ENCODE measurements at places on chromosomes 5 and 9.

GRCh38 chr5:140821375-140822280 lies at the start of gene PCDHA5:
TSS of gene PCDHA5 (plus strand) at chr5:140821613.
- DNase-seq = no peak

- DNase-seq = no peak
These were observed 33.5 kb downstream of the RGS3 start for GRCh38 chr9:113497051-113497450.

- no peak for DNase-seq
These were observed 231.8 kb downstream of the DRD1 start for GRCh38 chr5:175211956-175212756.

DNA sequence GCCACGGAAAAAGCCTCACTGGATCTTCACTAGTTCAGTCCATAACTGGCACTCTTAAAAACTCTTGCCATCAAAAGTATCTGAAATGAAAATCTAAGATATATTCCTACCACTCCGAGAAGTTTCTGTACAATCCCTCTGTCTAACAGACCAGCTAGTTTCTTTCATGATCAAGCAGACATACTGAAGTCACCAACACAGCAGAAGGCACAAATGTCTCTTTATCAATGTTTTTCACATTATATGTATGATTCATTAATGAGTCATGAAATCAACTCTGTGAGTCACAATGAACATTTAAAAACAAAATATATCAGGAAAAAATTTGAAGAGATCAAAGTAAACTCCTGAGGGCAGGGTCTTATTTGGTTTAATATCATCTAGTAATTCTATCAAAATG lies 50.8 kb downstream of the F2R start:
- no peak for DNase-seq

- DNase-seq = no peak
These were observed 93.8 kb upstream of the FANCC start for GRCh38 chr9:95411054-95411892.

- DNase-seq = peak; percentile 96
These were observed 19.8 kb downstream of the COL27A1 start for GRCh38 chr9:114174876-114175771.

DNA sequence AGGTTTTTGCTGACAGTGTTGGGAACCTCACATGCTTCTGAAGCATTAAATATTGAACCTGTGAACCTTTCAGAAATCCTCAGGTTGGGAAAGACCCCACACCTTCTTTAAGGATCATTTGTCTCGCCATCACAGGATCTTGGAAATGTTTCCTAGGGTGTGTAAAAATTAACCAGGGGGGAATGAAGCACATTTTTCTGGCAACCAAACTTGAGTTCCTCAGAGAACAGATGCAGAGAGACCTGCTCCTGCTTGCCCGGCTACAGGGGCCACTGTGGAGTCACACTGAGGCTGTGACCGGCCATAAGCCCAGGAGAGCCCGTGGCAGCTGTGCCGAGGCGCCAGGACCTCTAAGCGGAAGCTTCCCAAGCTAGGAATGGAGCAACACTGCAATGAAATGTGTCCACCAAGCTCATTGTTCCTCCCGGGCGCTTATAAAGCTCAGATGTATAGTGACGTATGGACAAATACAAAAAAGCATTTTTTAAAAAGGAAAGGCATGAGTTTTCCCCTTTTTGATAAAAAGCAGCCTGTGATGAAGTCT lies 7.7 kb downstream of the CXCL14 start:
- DNase-seq = no peak

- no peak for DNase-seq
These were observed 22.0 kb downstream of the EXOC3 start for GRCh38 chr5:464843-465590.

GRCh38 chr5:135124128-135124527 lies 90.1 kb upstream of the PITX1 start:
- DNase-seq = no peak

DNA sequence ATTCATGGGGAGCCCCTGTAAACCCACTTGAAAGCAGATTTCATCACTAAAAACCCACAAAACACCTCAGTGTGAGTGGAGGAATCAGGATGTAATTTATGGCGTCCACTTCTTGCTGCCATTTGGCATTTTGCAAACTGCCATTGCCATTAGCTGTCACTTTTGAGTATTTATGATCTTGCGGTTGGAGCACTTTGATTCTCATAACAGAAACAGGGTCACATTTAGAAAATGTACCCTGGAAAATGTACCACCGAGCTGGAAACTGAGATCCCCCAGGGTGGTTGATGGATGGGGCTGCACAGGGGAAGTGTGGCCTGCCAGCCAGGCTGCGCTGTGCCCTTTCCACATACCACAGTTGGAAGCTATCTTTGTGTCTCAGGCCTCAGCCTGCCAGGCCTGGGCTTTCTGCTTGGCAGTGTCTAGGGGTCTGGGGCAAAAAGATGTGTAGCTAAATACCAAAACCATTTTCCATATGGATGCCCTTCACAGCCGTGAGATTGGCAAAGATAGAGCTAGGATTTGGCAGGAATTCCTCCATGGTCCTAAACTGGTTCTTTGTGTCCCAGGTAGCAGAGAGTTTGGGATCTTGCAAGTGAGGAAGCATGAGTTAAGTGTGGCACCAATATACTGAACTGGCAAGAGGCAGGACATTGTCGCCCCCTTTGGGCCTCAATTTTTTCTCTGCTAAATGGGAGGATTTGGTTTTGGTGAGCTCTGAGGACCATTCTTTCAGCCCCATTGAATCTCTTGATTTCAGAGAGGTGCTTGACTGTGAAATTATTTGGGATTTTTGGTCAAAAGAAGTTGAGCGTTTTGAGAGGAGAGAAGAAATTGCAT lies 46.2 kb downstream of the GALNT10 start:
- no peak for DNase-seq

GRCh38 chr5:138961221-138961620 lies 86.1 kb upstream of the LRRTM2 start:
- DNase-seq = no peak

DNA sequence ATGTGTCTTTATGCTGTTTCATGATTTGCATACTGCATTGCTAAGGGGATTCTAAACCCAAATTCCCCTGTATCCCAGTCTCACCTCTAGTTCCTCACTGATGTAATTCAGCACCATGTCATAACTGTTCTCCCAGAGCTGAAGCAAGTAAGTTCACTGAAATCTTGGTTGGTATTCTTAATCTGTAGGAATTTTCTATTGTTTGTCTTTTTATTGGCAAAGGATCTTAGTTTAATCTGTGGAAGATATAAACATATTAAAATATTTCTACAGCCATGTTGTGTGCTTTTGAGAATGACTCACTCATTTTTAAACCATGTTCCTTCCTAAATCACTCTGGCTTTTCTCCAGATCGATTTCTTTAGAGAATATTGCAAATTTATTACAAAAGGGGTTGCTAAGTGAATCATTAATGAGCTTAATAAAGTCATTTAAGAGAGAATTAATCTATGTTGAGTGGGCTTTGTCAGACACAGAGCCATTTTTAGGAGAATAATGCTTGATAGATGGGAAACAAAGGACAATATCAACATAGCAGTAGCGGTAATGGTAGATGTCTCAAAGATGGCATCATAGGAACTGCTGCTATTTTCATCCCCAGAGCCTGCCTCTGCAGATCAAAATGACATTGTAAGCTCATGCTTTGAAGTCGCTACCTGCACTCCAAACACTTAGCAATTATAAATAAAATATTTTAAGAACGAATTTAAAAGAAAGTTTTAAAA lies 110.0 kb downstream of the ENC1 start:
- DNase-seq = no peak

DNA sequence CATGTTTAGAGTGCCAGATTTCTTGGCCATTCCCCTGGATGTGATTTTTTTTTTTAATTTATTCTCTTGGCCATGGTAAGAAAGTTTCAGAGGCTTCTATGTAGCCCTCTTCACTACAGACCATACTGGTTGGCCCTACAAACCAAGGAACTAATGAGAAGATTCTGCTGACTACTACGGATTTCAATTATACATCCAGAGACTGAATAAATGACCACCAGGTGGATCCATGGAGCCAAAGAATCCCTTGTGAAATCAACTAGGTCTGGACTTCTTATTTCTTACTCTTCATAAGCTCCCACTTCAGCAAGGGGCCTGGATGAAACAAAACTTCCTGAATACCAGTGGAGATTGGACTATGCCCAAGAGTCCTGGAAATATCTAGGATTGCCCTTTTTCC lies 27.6 kb downstream of the ZNF622 start:
- no peak for DNase-seq

GRCh38 chr5:68240202-68240601 lies 24.6 kb downstream of the PIK3R1 start:
- DNase-seq = no peak

- DNase-seq = no peak
These were observed 58.6 kb upstream of the LIFR start for GRCh38 chr5:38615042-38615441.

DNA sequence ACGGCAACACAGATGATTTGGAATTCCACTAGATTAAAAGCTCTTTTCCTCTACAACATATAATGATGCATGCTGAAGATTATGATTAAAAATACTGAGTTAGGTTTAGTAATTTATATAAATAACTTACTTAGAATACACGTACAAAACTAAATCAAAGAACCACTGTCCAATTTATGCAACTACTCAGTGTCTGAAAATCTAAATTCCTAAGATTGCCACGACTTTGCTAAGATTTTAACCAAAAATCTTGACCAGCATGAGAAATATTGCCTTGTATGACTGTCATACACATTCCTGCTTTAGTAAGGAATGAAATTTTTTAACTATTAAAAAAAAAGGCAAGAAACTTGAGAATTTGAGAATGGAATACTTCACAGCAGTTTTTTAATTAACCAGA lies 292.4 kb downstream of the ZNF608 start:
- DNase-seq = no peak

- peak; percentile 57 for DNase-seq
These were observed 52.3 kb downstream of the RGS3 start for GRCh38 chr9:113515862-113516261.

- DNase-seq = no peak
These were observed 787 bp downstream of the FGFR4 start for GRCh38 chr5:177087398-177088005.

- no peak for DNase-seq
These were observed 427.8 kb downstream of the KDM4C start for GRCh38 chr9:7185612-7186011.

- no peak for DNase-seq
These were observed 105.1 kb downstream of the EHMT1 start for GRCh38 chr9:137723783-137724445.

DNA sequence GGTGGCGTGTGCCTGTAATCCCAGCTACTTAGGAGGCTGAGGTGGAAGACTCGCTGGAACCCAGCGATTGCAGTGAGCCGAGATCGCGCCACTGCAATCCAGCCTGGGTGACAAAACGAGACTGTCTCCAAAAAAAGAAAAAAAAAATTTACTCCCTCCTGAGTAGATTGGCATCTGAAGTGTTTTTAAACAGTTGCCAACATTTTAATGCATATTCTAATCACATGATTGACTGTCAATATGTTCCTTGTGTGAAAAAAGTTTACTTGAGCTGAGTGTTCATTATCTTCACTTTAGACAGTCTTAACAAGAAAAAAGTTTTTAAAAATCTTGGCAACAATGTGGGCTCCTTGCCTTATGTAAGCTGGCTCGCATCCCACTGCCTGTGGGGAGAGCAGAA lies 53.8 kb downstream of the AGXT2 start:
- no peak for DNase-seq

GRCh38 chr5:159917994-159918393 lies 1.7 kb downstream of the ADRA1B start:
- no peak for DNase-seq

DNA sequence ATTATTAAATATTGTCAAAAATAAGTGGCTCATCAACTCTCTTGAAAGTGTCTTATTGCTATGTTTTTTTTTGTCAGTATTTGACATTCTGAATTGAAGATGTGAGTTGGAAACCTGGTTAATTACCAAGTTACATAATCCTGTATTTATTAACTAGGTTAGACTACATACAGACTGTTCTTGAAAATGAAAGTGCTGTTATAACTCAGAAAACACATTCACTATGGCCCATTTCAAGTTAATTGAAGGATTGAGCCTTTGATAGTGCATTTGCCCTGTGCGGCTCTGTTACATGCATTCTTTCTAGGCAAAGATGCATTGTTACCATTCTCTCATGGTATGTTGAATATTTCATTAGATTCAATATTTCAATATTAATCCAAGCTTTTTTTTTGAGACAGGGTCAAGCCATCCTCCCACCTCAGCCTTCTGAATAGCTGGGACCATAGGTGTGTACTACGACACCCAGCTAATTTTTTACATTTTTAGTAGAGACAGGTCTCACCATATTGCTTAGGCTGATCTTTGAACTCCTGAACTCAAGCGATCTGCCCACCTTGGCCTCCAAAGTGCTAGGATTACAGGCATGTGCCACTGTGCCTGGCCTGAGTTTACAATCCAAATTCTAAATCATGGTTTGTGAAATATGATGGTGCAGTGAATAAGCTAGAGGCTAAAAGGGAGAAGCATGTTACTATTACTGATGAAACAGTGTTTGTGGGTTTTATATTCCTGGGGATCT lies 10.0 kb downstream of the CTNNA1 start:
- no peak for DNase-seq

- no peak for DNase-seq
These were observed 29.2 kb upstream of the RXRA start for GRCh38 chr9:134297083-134297410.

- no peak for DNase-seq
These were observed 61.7 kb downstream of the CPLANE1 start for GRCh38 chr5:37187465-37187977.

- no peak for DNase-seq
These were observed 41.8 kb downstream of the NUP214 start for GRCh38 chr9:131167146-131167692.

- DNase-seq = no peak
These were observed 86.5 kb downstream of the HMCN2 start for GRCh38 chr9:130352081-130352480.

DNA sequence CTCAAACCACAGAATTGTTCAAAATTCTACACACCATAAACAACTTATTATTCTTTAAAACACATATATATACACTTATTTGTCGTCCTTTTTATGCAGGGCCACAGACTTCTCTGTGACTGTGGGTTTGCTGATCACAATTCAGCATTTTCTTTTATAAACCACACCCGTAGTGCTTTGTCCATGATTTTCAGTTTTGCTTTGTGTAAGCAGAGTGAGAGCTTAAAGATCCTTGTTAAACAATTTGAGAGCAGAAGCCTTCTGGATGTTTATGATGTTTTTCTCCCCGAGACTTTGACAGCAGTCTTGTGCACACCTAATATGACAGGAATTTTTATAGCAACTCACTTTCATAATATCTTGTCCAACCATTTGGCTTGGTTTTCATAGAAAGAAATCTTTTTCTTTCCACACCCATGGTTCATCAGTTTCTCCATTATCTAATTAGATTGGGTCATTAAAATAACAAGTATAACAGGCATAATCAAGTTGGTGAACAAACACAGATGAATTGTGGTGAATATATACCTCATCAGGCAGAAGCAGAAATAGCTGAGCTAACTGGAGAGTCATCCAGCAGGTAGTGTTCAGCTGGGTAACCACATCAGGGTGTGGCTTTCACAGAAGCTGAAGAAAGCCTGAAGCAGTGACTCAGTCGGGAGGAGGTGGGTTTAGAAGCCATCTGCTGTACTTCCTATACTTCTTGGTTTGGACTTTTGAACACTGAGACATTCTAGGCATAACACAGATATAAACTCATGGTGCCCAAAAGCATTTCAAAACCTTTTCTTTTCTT lies 232.8 kb downstream of the DOCK8 start:
- DNase-seq = peak; percentile 82

GRCh38 chr9:27412963-27413362 lies 111.1 kb upstream of the IFNK start:
- DNase-seq = no peak

- DNase-seq = no peak
These were observed 120.5 kb downstream of the FEM1C start for GRCh38 chr5:115424030-115424429.

- no peak for DNase-seq
These were observed 15.5 kb upstream of the AKNA start for GRCh38 chr9:114403153-114403756.

All from large intestine (tissue), 12 donors.